ENCODE measurements at places on chromosomes 16 and 17. TPM values are rescaled to one million over a fixed set of nuclear protein-coding genes. Genes with fewer than 3 reads are reported as not detected.

DNA sequence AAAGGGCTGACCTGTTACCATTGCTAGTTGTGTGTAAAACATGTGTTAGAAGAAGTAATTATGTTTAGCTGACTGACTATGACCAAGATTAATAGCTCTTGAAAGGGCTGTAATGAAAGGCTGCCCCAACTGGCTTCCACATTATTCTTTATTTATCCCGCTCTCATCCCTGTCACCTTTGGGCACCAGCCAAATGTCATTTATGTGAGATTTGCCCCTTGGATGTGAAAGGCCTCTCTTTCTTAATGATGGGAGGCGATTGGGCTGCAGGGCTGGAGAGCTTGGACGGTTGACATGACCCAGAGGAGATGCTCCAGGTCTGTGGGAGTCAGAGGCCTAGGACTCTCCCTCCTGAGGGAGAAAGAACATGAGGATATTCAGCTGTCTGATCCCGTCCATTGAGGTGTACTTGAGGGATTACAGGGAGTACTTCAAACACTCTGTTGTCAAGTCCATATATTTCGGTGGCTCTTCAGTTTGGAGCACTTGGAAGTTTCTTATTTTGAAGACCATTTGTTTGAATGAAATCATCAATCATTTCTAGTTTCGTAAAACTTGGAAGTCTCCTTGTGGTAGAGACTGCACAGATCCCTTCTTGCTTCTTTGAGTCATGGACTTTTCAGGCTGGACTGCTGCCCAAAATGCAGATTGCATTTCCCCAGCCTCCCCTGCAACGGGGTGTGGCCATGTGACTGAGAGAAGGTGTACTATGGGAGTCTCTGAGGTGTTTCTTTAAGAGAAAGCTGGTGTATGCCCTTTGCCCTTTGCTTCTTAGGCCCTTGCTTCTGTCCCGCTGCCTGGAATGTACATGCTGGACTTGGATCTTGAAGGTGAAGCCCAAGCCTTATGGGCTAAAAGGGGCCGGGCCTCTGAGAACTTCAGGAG is 51.3 kb downstream of the FTO start:
- H3K4me3 ChIP-seq = no peak overlapping the region
- H3K27me3 ChIP-seq = no peaks in the 10 kb centered on the region
- no peak for DNase-seq
- peak overlapping the region; percentile 59 for H3K27ac ChIP-seq
- H3K4me1 ChIP-seq = peaks cover 8% of the 10 kb centered on the region

The MPV17L gene
- polyA plus RNA-seq = 17.2 TPM

The SLC13A2 gene
- polyA plus RNA-seq = 0.27 TPM

- H3K4me3 ChIP-seq = no peak overlapping the region
- H3K27me3 ChIP-seq = no peaks in the 10 kb centered on the region
- no peak for DNase-seq
- H3K27ac ChIP-seq = no peak overlapping the region
Observed at GRCh38 chr16:10638101-10638500, 56.6 kb downstream of the TEKT5 start.

- peaks cover under 1% of the 10 kb centered on the region for H3K4me1 ChIP-seq
- H3K4me3 ChIP-seq = no peak overlapping the region
- DNase-seq = no peak
- H3K36me3 ChIP-seq = peaks cover 2% of the 10 kb centered on the region
- peaks cover 3% of the 10 kb centered on the region for H3K27me3 ChIP-seq
- H3K27ac ChIP-seq = no peak overlapping the region
Observed at GRCh38 chr16:54120846-54121480, 165.6 kb downstream of the IRX3 start.

DNA sequence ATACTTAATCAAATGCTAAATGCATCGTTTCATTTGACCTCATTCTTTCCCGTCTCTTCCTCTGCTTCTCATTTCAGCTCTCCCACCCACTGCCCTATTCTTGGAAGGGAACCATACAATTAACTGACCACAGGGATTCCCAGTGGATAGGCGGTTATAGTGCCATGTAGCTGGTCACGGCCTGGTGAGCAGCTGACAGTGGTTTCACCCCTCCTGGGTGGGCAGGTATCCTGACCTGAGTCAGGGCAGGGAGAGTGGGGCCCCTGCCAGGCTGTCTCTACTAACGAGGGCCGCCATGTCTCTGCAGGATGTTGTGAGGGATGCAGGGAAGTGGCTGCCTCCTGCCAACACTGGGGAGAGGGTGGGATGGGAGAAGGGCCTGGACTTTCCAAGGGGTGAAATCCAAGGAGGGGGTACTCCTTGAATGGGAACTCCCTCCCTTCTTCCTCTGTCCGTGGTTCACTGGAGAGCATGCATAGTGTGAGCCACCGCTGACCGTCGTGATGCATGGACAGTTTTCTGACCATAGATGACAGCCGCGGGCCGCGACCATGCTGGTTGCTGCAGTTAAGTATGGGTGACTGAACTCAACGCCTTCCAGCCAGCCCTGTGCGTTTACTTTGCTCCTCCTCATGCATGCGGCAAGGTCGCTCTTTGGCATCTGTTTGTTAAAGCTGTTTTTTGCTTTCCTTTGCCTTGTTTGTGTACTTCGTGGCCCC is 95.9 kb downstream of the RPTOR start:
- no peaks in the 10 kb centered on the region for H3K27me3 ChIP-seq
- peaks cover 26% of the 10 kb centered on the region for H3K4me1 ChIP-seq
- no peak overlapping the region for H3K4me3 ChIP-seq
- DNase-seq = no peak

- H3K4me3 ChIP-seq = no peak overlapping the region
- no peaks in the 10 kb centered on the region for H3K36me3 ChIP-seq
- no peaks in the 10 kb centered on the region for H3K27me3 ChIP-seq
- no peak overlapping the region for H3K27ac ChIP-seq
Observed at GRCh38 chr16:81067166-81067565, 9.9 kb downstream of the C16orf46 start.

The CLEC18C gene
- 2.2 TPM for polyA plus RNA-seq

- H3K27ac ChIP-seq = peak overlapping the region; percentile 15
- peaks cover 56% of the 10 kb centered on the region for H3K36me3 ChIP-seq
- peaks cover 36% of the 10 kb centered on the region for H3K4me1 ChIP-seq
- no peak for DNase-seq
- no peaks in the 10 kb centered on the region for H3K27me3 ChIP-seq
- H3K4me3 ChIP-seq = no peak overlapping the region
Observed at GRCh38 chr16:84184775-84185174, 2.1 kb downstream of the TAF1C start.

The RBFOX1 gene
- polyA plus RNA-seq = 169 TPM

GRCh38 chr16:81855552-81856153 is 76.6 kb downstream of the PLCG2 start:
- DNase-seq = no peak
- no peaks in the 10 kb centered on the region for H3K27me3 ChIP-seq
- no peak overlapping the region for H3K4me3 ChIP-seq
- no peaks in the 10 kb centered on the region for H3K4me1 ChIP-seq

The SNAI3 gene
- polyA plus RNA-seq = 2.2 TPM

The CFAP97D1 gene
- polyA plus RNA-seq = 0.12 TPM

DNA sequence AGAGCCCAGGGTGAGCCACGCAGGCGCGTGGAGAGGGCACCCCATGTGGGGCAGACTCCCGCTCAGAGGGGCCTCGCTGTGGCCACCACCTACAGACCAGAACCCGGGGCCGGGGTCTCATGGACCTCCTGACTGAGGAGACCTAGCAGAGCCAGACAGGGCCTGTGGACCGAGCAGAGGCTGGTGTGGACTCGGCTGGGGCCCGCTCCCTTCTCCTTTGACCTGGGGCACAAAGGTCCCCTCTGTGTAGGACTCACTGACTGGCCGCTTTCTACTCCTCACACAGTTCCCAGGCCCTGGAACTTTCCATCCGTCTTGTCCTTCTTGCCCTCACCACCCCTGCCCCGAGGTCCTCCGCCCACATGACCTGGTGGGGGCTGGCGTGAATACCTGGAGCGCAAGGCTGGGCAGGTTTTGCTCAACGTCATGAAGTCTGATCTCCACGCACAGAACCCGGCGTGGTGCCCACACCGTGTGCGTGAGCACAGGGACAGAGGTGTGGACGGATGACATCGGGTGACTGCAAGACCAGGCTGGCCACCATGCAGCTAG is 44.7 kb upstream of the ACSF3 start:
- H3K27me3 ChIP-seq = no peaks in the 10 kb centered on the region
- peaks cover 89% of the 10 kb centered on the region for H3K4me1 ChIP-seq
- H3K36me3 ChIP-seq = peaks cover 13% of the 10 kb centered on the region
- no peak overlapping the region for H3K4me3 ChIP-seq
- H3K27ac ChIP-seq = peak overlapping the region; percentile 53

DNA sequence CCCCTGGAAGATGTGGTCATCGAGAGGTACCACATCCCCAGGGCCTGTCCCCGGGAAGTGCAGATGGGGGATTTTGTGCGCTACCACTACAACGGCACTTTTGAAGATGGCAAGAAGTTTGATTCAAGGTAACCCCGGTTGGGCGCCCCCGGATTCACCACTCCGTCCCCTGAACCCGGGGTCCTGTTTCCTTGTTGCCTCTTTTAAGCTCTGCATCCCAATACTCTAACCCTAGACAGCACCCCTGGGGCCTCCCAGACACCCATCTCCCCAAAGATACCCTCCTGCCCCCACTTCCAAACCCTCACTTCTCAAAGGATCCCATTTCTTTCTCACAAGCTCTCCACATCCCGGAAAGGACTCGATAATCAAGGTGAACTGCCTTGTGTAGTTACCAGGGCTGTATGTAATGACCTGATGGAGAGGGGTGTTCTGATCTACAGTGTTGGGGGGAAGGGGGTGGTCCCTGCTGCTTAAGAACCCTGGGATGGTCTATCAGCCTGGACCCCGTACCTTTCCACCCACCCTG is 412 bp downstream of the FKBP10 start:
- H3K27me3 ChIP-seq = no peaks in the 10 kb centered on the region
- peaks cover 40% of the 10 kb centered on the region for H3K4me1 ChIP-seq
- H3K27ac ChIP-seq = peak overlapping the region; percentile 80
- H3K4me3 ChIP-seq = peak overlapping the region; percentile 75
- H3K36me3 ChIP-seq = peaks cover 24% of the 10 kb centered on the region
- DNase-seq = no peak

The CACNG1 gene
- polyA plus RNA-seq = 1.6 TPM

The PDILT gene
- polyA plus RNA-seq = not detected
